ENCODE measurements at places on chromosomes 6 and 20.

DNA sequence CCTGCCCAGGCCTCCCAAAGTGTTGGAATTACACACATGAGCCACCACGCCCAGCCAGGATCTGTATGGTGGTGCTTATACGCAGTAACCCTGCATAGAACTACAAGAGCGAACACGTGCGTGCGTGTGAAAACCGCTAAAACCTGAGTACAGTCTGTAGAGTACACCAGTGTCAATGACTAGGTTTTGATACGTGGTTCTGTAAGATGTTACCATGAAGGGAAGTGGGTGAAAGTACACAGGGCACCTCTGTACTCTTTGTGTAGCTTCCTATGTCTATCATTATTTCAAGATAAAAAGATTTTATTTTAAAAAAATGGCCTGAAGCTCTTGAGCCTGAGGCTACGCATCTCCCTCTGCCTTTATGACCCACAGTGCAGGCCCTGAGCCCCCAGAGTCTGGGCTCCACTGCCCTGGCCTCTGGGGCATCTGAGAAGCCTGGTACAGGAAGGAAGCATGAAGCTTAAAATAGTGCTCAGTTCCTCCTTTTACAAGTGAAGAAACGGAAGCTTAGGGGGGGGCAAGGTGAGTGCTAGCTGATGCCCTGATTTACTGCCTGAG lies 21.6 kb downstream of the LY86 start:
- no peak for DNase-seq

- DNase-seq = no peak
These were observed 17.5 kb upstream of the KCNK16 start for GRCh38 chr6:39339868-39340550.

DNA sequence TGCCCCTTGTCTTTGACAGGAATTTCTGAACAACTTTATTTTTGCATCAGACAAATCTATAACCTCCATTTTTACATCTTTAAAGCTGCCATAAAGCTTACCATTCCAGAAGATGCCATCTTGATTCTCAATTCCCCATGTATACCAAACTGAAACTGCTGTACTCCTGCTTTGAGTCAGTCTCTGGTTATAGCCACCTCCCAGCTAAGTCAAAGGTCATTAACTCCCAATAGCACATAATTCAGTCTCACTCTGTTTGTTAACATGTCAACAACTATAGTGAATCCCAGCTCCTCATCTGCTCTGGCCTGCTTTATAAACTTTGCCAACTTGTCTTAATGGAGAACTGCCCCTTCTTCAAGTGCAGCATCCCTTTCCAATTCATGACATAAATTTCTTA lies 343.6 kb downstream of the FRK start:
- no peak for DNase-seq

DNA sequence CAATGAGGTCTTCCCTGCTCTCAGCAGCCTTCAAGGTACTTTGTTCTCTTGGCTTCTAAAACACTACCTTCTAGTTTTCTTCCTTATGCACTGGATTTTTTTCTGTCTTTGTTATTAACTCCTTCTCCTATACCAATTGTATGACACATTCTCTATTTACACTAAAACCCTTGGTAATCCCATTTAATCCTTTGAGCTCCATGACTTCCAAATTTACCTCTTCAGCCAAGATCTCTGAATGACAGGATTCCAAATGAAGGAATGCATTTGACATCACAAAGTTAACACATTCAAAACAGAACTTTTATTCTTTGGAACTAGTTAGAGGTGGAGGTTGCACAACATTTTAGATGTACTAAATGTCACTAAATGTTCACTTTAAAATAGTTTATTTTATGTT lies 86.6 kb upstream of the SAMD5 start:
- DNase-seq = no peak

Measured in cortex of kidney (tissue), 1 donor.